Fibroblast of skin of right quadriceps (primary cell): ENCODE measurements at places on chromosomes 4 and X.

GRCh38 chr4:114383721-114384120 is 214.9 kb upstream of the UGT8 start:
- peak; percentile 94 for DNase-seq

GRCh38 chr4:67320645-67321044 is 224.7 kb downstream of the CENPC start:
- DNase-seq = no peak

DNA sequence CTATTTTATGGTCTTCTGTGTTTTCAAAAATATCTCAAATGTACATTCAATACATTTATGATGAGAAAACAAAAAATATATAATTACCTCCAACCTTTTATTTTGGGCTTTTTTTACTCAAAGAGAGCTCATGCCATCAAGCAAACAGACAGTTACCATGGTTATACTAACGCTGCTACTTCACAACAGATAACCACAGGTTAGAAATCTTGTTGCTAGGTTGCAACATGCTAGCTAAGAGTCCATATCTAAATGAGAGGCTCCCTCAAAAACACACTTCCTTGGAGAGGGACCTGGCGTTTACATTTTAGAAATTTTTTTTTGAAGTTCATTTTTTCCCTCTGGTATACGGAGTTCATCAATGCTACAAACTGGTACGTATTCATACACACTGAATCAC is 44.3 kb downstream of the TBC1D9 start:
- DNase-seq = no peak

- peak; percentile 28 for DNase-seq
Observed at GRCh38 chr4:150593996-150594395, 12.0 kb downstream of the MAB21L2 start.

DNA sequence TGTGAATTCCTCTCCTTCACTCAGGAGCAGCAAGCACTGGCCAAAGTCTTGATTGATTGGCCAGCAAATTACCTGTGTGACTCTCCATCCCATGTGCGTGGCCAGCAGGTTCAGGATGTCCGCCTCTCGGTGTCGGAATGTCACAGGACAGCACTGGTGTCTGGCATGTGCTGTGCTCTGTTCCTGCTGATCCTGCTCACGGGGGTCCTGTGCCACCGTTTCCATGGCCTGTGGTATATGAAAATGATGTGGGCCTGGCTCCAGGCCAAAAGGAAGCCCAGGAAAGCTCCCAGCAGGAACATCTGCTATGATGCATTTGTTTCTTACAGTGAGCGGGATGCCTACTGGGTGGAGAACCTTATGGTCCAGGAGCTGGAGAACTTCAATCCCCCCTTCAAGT is 20.4 kb downstream of the TLR2 start:
- no peak for DNase-seq
